Aortic smooth muscle cell (primary cell): ENCODE measurements at places on chromosomes 13 and 19. TPM values are rescaled to one million over a fixed set of nuclear protein-coding genes. Genes with fewer than 3 reads are reported as not detected.

The CRX gene
- total RNA-seq, result not detected in 2 replicates

The CCDC169 gene
- total RNA-seq, result 3.5 and 4.4 TPM in 2 replicates

The ZNF560 gene
- 0.06 and 0.40 TPM in 2 replicates for total RNA-seq

The ZNF439 gene
- 6.7 and 7.4 TPM in 2 replicates for total RNA-seq

The CD209 gene
- not detected in 2 replicates for total RNA-seq

The RXFP2 gene
- not detected in 2 replicates for total RNA-seq

The CD70 gene
- total RNA-seq, result not detected in 2 replicates

The TRIM13 gene
- total RNA-seq, result 16.2 and 18.3 TPM in 2 replicates

The LAMP1 gene
- 198 and 206 TPM in 2 replicates for total RNA-seq

The ZNF471 gene
- 3.8 and 4.4 TPM in 2 replicates for total RNA-seq

The SCN1B gene
- 16.1 and 32.8 TPM in 2 replicates for total RNA-seq

The MIA gene
- total RNA-seq, result 0.66 TPM in 1 of 2 replicates, not detected in the other

The CEACAM8 gene
- not detected in 2 replicates for total RNA-seq

The TARM1 gene
- total RNA-seq, result not detected in 2 replicates

The ZNF649 gene
- total RNA-seq, result 4.1 and 5.4 TPM in 2 replicates

The CSNK1A1L gene
- total RNA-seq, result not detected in 2 replicates

The CLIP3 gene
- 3.4 and 11.8 TPM in 2 replicates for total RNA-seq

The WDR87 gene
- not detected in 2 replicates for total RNA-seq

The EMC10 gene
- 45.0 and 55.3 TPM in 2 replicates for total RNA-seq

The PBX4 gene
- 0.26 TPM in 1 of 2 replicates, not detected in the other for total RNA-seq

The CEACAM20 gene
- not detected in 2 replicates for total RNA-seq

The METTL21C gene
- total RNA-seq, result not detected in 2 replicates

The ZNF43 gene
- 4.0 and 4.8 TPM in 2 replicates for total RNA-seq

The TEAD2 gene
- total RNA-seq, result 13.7 and 16.0 TPM in 2 replicates

The C19orf44 gene
- total RNA-seq, result 1.8 and 3.0 TPM in 2 replicates

The VSTM2B gene
- total RNA-seq, result not detected in 2 replicates

The CELF5 gene
- total RNA-seq, result not detected in 2 replicates
